NCI-H1930 (cell line): ENCODE measurements at places on chromosomes 12 and 14.

GRCh38 chr12:71749666-71750065 is 5.0 kb upstream of the RAB21 start:
- DNase-seq = no peak

DNA sequence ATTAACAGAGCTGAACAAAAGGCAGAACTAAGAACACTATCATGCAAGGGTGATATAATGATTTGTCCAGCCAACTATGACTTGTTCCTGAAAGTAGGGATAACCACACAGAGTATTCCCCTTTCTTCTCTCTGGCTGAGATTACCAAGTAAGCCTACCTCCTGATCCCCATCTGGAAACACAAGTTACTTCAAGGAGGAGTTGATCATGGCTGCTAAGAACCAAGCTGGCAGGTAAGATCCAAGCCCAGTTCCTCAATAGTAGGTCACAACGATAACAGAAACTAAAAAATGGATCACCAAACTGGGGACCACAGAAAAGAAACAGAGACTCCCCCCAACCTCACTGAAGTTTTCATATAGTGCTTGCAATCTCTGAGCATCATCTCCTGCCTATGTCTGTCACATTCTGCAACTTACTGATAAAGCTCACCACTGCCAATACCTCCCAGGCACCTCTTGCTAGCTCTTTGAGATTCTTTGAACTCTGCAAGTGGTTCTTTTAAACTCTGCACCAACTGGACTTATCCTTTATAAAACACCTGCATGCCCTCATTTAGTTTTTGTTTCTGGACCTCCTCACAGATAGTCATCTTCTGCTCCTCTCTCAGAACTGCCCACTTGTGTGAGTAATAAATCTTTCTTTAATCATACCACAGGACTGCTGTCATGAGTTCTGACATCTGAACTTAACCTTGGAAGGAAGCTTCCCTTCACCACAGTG is 76.6 kb downstream of the LRP6 start:
- DNase-seq = no peak

DNA sequence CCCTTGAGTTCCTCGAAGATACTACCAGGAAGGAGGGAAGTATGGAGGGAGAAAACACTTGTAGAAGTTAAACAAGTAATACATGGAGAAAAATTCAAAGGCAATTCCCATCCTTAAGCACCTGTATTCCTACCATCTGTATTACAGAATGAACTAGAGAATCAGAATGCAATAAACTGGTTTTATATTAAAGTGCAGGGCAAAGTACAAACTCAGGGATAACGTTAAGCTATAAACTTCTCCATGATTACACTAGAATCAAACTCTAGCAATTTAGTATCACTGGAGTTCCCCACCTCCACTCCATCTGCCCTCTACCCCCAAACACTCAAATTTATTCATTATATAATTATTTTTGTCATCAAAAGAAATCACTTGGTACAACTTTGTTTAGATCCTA is 13.1 kb downstream of the PAWR start:
- DNase-seq = no peak

- no peak for DNase-seq
Measured at GRCh38 chr12:131636266-131636665, 74.6 kb upstream of the SFSWAP start.

GRCh38 chr12:66627270-66627987 is 51.4 kb downstream of the GRIP1 start:
- DNase-seq = no peak

- DNase-seq = no peak
Measured at GRCh38 chr12:124513297-124513867, 54.0 kb downstream of the NCOR2 start.

- DNase-seq = peak; percentile 78
Measured at GRCh38 chr12:103495469-103496456, at the start of gene C12orf42. Gene C12orf42, minus strand, starts transcription at chr12:103495968. Its CDS starts 17,542 bp downstream, at chr12:103478426.

GRCh38 chr12:47105914-47106674 is 26.3 kb upstream of the AMIGO2 start:
- no peak for DNase-seq

DNA sequence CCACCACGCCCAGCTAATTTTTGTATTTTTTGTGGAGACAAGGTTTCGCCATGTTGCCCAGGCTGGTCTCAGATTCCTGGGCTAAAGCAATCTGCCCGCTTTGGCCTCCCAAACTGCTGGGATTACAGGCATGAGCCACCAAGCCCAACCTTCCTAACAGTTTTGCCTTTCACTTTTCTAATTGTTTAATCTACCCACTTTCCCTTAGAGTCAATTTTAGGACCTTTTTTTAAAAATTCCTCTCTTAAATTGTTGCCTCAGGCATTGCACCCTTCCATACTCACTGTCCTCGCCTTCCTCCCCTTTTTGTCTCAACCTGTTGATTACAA is 11.5 kb downstream of the ZFHX2 start:
- no peak for DNase-seq

DNA sequence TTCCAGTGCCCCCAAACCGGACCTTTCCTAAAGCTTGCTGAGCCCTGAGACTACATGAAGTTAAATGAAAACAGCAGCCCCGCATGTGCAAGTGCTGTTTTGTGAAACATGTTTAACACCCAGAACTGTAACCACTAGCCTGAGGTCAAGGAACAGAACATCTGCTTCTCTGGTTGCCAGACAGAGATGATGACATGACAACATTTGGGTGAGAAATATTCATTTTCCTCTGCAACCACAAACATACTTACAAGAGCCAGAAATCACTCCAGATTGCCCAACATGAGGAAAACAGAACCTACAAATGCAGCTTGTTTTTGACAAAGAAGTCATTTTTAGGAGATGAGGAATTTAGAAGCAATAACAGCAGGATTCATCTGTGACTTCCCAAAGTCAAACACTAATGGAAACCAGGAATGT is 110.4 kb downstream of the BCAT1 start:
- DNase-seq = no peak

DNA sequence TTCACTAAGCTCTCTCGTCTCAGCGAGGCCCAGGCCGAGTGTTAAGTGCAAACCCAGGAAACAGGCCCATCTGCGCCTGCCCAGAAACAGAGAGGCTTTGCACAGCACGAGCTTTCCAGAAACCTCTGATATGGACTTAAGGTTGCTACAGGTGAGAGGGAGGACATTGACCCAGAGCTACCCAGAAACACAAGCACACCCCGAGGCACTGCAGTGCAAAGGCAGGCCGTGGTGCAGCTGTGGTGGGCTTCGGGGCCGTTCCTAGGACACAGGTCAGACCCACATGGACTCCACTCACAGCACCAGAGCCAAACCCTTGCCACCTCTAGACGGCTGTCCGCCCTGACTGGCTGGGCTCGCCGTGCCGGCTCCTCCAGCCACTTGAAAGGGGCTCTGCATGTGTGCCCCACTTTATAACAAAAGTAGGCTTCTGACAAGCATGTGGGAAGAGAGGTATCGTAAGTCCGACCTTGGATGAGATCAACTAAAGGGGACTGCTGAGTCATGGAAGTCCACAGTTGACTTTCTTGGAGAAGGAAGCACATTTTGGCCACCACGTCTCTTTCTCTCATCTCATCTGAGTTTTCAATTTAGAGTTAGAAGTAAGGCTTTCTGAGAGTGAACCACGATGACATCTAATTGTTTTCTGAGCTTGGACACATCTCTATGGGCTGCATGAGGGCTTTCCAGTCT is 38.2 kb downstream of the CACNA2D4 start:
- DNase-seq = no peak

GRCh38 chr14:22781301-22781991 is 15.0 kb downstream of the OXA1L start:
- no peak for DNase-seq

- DNase-seq = no peak
Measured at GRCh38 chr12:103308396-103308795, 187.4 kb downstream of the C12orf42 start.

DNA sequence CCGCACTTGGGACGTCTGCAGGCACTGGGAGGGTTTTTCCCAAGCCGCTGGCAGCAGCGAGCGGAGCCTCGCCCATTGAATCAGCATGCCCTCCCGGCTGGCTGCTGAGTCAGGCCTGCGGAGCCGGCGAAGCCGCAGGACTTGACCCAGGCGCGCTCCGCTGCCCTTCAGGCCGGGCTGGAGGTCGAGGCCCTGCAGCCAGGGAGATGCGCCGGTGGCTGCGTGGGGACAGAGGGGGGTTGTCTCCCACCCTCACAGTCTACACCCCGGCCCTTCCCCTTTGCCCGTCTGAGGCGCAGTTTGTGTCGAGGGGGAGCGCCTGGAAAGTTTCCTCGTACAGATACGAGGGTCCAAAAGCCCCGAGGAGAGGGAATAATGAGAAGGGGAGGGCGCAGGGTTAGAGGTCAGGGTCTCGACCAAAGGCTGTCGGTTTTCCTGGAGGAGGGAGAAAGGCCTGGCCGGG is 759 bp upstream of the KLC1 start:
- no peak for DNase-seq

DNA sequence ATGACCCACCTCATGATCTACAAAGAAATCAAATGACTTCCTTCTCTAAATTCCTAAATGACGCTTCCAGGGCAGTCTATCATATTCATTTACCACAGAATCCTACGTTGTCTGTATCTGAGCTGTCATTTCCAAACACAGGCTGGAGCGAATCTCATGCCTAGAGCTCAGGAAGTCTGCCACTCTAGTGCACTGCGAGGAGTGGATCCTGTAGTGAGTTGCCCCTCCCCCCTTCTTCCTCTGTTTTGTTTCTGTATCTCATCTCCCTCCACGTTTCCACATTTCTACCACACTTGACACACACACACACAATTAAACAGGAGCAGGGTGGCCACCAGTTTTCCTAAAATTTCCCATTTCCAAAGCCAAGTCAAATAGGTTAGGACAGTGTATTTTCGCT is 415.4 kb upstream of the PRICKLE1 start:
- no peak for DNase-seq

DNA sequence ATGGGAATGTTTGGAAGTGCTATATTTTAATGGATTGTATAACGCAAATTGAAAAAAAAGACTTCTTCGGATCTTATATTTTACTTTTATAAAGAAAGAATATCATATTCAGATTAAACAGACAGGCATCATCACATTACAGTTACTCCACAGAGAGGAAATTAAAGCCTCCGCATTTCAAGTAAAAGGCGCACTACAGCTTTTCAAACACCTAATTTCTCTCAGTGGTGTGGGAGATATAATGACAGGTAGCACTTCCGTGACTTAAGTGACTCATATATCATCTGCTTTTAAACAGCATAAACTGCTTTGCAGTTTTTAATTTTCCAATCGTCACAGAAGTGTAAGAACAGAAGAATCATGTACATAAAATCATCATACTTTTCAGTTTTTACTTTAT is 751.4 kb downstream of the FSCB start:
- no peak for DNase-seq

DNA sequence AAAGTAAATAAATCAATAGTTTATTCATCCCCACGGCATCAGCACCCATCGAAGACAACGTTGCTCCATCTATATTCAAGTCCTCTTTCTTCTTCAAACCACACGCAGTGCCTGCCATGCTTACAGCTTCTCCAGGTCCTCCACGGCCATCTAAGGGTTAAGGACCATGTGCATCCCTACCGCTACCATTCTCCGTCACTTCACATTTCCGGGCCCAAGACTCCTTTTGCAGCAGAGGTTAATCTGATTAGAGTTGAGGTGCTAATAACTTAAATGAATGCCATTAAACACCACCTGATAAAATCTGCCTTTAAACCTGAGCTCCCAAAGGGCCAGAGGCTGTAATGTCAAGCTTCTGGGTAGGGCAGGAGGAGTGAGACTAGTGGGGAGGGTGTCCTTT is 79.7 kb upstream of the CCND2 start:
- DNase-seq = no peak

DNA sequence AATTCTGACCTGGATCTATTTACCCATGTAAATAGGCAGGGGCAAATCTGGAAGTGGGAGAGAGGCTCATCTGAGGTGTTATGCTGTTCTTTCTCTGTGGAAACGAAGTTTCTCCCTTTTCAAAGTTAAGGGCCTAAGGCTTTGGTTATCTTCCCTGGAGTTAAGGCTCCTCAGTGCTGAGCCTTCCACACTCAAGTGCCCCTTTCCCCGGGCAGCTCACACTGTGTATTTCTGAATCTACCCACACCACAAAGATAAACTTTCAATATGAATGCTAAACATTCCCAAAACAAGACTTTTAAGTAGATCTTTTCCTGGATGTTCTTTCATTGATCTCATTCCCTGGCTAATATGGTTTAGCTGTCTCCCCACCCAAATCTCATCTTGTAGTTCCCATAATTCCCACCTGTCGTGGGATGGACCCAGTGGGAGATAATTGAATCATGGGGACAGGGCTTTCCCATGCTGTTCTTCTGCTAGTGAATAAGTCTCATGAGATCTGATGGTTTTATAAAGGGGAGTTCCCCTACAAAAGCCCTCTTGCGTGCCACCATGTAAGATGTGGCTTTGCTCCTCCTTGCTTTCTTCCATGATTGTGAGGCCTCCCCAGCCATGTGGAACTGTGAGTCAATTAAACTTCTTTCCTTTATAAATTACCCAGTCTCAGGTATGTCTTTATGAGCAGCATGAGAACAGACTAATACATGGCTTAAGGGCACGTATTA is 251.1 kb downstream of the NAV3 start:
- no peak for DNase-seq

DNA sequence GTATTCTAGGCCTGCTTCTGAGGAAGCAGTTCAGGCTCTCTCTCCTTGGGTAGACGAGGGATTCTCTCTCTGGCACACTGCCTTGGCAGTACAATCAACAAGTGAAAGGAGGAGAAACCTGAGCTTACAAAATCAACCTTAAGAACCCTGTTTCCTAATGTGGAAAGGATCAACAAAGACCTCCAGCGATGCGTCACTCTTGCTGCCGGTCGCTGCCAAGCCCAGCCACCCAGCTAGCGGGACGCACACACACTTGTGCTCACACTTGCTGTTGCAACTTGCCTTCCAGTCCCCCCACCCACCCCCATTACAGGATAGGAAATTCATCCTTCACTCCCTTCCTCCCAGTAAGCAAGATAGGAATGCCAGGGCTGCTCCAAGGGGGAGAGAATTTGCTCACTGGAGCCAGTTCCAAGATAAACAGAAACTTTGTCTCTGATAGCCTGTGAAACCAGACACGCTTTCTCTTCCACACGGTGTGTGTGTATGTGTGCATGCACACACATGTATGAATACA is 144.3 kb downstream of the BCL11B start:
- no peak for DNase-seq

DNA sequence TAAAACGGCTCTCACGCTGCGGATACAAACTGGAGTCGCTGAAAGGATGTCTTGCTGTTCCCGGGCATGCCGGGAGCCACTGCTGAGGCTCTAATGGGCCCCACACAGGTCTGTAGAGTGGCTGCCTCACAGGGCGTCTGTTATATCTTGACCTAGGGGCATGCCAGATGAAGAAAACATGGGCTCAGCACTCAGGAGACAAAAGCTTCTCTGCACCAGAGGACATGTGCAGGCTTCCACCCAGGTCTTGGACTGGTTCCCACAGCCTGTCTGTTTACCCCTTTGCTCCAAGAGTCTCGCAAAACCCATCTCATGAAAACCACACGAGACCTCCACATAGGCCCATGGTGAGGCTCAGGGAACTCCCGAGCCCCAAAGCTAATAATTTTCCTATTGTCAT is 134.2 kb downstream of the RPS29 start:
- DNase-seq = no peak

DNA sequence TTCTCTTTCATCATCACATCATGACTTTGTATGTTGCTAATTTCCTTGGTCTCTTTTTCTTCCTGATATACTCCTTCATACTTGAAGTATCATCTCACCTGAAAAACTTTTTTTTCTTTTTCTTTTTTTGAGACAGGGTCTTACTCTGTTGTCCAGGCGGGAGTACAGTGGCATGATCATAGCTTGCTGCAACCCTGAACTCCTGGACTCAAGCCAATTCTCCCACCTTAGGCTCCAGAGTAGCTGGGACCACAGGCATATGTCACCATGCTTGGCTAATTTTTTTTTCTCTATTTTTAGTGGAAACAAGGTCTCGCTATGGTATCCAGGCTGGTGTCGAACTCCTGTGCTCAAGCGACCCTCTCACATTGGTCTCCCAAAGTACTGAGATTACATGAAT is 107.6 kb downstream of the RALGAPA1 start:
- DNase-seq = no peak
